ENCODE measurements at places on chromosomes 1 and 21. TPM values are rescaled to one million over a fixed set of nuclear protein-coding genes. Genes with fewer than 3 reads are reported as not detected.

GRCh38 chr1:12180315-12180714, 13.5 kb downstream of the TNFRSF1B start:
- H3K36me3 ChIP-seq = no peaks in the 10 kb centered on the region
- H3K27me3 ChIP-seq = no peaks in the 10 kb centered on the region
- H3K4me3 ChIP-seq = no peak overlapping the region

DNA sequence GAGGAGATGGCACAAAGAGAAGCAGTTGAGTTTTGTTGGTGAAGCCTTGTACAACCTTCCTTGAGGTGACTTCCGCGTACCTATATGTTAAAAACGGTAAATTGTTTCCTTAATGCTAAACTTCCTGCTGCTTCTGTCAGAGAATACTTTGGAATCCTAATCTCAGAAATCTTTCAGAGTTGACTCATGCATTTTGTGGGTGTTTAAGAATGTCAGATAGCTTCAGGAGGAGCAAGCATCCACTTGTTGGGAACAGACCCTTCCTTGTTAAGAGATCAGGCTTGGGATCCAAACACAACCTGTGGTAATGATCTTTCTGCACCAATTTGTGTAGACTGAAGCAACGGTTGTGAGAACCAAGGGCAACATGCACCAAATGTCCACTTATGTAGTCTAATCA, 29.5 kb downstream of the AK4 start:
- DNase-seq = no peak
- no peaks in the 10 kb centered on the region for H3K36me3 ChIP-seq
- H3K4me1 ChIP-seq = no peaks in the 10 kb centered on the region
- H3K4me3 ChIP-seq = no peak overlapping the region

- no peak overlapping the region for H3K4me3 ChIP-seq
- H3K27me3 ChIP-seq = no peaks in the 10 kb centered on the region
- peak overlapping the region; percentile 31 for H3K27ac ChIP-seq
- no peak for DNase-seq
Observed at GRCh38 chr1:94425821-94426484, 7.8 kb downstream of the ABCD3 start.

GRCh38 chr1:39695016-39695415, 3.8 kb upstream of the HPCAL4 start:
- no peak overlapping the region for H3K27ac ChIP-seq
- H3K36me3 ChIP-seq = no peaks in the 10 kb centered on the region
- DNase-seq = no peak
- peaks cover 13% of the 10 kb centered on the region for H3K4me1 ChIP-seq

GRCh38 chr21:35163411-35163810, 114.3 kb upstream of the RUNX1 start:
- H3K27ac ChIP-seq = no peak overlapping the region
- no peaks in the 10 kb centered on the region for H3K4me1 ChIP-seq
- no peaks in the 10 kb centered on the region for H3K27me3 ChIP-seq
- no peak for DNase-seq

DNA sequence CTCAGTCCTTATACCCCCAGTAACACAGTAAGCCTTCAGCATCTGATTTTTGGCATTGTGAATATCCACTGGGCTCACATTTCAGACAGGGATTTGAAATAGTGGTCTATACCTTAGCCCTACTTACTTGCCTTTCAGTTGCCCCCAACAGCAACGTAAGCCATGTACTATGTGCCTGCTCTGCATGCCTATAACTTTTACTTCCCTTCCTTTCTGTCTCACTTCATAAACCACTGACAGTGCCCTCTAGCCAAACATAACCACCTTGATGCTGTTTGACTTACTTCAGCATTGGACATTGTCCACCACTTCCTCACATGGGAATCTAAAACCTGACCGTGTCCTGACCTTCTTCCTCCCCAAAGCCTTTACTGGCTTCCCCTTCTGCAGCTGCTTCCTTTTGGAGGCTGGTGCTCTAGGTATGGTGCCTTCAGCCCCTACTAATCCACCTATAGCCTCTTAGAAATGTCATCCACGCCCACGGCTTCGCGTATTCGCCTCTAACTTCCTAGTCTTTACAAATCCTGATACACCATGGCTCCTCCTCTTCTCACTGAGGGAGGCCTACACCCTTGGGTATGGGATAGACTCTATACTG, 3.6 kb upstream of the ZNF672 start:
- peaks cover 10% of the 10 kb centered on the region for H3K4me1 ChIP-seq
- H3K27me3 ChIP-seq = no peaks in the 10 kb centered on the region
- DNase-seq = no peak

DNA sequence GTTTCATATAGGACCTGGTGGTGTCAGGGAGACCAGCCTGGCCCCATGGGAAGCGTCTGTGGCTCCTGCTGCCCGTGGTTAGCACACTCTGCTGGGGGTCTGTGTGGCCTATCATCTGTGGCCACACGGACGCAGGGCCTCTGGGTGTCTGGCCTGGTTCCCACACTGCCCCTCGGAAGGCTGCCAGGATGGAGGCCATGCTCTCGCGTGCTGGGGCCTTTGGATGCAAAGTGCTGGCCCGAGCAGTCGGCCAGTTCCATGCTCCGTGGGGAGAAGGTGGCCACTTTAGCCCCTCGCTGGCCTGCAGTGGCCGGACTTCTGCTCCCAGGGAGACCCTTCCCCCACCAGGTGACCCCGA, 20.8 kb upstream of the LRRC3 start:
- no peaks in the 10 kb centered on the region for H3K27me3 ChIP-seq
- H3K36me3 ChIP-seq = no peaks in the 10 kb centered on the region
- no peaks in the 10 kb centered on the region for H3K4me1 ChIP-seq
- no peak for DNase-seq
- H3K27ac ChIP-seq = no peak overlapping the region

- H3K4me1 ChIP-seq = no peaks in the 10 kb centered on the region
- no peak overlapping the region for H3K27ac ChIP-seq
- H3K27me3 ChIP-seq = no peaks in the 10 kb centered on the region
- H3K4me3 ChIP-seq = no peak overlapping the region
- DNase-seq = no peak
Observed at GRCh38 chr1:46455951-46456350, 33.7 kb upstream of the DMBX1 start.

DNA sequence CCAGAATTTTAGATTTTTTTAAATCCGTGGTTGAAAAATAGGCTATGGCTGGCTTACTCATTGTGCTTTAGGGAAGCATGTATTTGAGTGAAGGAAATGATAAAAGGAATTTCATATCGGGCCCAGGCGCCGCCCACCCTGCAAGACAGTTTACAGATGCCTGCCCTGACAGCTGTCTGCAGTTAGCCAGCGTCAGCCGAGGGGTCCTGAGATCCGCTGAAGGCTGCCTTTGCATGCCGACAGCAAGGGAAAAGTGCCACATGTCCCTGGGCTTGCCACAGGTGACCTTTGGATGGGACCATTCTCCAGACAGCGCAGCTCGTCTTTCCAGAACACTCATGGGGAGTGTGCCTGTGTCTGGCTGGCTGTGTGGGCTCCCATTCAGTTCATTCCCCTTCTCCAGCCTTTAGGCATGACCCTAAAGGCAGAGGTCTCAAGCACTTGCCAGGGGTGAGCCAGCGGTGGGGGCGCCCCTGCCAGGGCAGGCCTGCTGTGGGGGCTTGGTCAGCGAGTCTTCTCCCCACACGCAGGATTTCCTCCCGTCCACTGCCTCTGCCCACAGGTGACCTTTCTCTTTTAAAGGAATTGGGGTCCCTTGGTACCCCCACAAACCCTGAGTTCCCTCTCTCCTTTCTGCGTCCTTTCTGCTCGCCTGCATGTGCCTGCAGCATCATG, 46.1 kb upstream of the TRAPPC10 start:
- no peaks in the 10 kb centered on the region for H3K4me1 ChIP-seq
- DNase-seq = no peak
- H3K27me3 ChIP-seq = no peaks in the 10 kb centered on the region
- H3K27ac ChIP-seq = no peak overlapping the region

GRCh38 chr1:211088156-211088555, 45.8 kb downstream of the KCNH1 start:
- no peaks in the 10 kb centered on the region for H3K36me3 ChIP-seq
- no peak overlapping the region for H3K27ac ChIP-seq
- no peaks in the 10 kb centered on the region for H3K4me1 ChIP-seq
- no peaks in the 10 kb centered on the region for H3K27me3 ChIP-seq
- no peak overlapping the region for H3K4me3 ChIP-seq
- no peak for DNase-seq

DNA sequence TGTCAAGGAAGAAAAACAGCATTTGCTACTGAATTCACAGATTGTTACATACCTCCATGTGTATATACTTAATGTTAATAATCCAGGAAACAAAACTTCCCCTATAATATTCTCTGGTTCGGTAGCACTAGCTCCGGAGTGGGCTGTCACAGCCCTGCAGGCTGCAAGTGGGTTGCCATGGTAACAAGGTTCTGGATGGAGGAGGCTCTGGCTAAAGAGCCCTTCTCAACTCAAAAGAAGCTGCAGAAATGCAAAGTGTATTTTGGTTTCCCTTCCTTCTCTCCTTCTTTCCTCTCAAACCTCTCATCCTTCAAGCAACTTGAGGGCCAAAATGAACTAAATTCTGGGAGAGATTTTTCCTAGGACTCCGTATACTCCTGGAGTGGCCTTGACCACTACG, 45.2 kb downstream of the ASTN1 start:
- DNase-seq = no peak
- no peak overlapping the region for H3K4me3 ChIP-seq
- no peaks in the 10 kb centered on the region for H3K36me3 ChIP-seq
- no peaks in the 10 kb centered on the region for H3K4me1 ChIP-seq
- no peaks in the 10 kb centered on the region for H3K27me3 ChIP-seq

GRCh38 chr1:1086911-1087341, 12.8 kb upstream of the RNF223 start:
- H3K4me1 ChIP-seq = no peaks in the 10 kb centered on the region
- DNase-seq = no peak
- no peaks in the 10 kb centered on the region for H3K36me3 ChIP-seq
- no peaks in the 10 kb centered on the region for H3K27me3 ChIP-seq

DNA sequence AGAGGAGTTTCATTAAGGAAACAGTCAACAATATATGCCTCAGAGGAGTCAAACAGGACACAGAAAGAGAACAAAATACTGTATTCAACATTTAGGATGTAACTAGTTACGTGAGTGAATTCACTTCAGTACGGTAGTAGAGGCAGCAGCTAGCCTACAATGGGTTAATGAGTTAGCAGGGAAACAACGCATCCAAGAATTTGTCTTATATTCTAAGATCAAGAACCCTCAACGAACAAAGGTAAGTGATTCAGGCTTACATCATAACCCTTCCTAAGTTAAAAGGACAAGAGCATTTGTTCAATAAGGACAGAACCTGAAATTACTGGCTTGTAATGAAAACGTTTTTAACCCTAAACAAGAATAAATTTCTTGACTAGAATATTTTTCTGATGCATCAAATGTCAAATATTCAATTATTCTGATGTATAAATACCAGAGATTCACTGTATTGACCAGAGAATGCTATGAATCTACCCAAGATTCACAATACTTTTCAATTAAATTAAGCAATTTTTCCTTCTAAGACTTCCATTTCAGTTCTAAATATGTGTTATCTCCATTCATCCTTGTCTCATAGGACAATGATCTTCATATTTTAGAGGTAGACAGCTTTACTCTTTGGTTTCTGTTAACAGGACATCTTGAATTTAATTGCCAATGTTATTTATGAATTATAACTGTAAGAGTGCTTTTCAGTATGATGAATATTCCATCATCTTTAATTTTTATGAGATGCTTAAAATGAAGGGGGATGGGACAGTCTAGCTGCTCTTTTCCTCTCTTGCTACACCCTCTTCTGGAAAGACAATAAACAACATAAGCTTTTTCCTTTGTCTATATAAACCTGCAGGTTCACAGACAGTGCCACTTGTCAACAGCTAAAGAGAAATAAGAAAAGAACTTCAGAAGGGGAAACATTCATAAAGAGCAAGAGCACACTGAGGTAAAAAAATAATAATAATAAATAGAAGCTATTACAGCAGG, 209.5 kb downstream of the SMYD3 start:
- H3K27me3 ChIP-seq = no peaks in the 10 kb centered on the region
- peaks cover 20% of the 10 kb centered on the region for H3K4me1 ChIP-seq
- no peaks in the 10 kb centered on the region for H3K36me3 ChIP-seq
- H3K27ac ChIP-seq = no peak overlapping the region
- no peak for DNase-seq

- no peak overlapping the region for H3K27ac ChIP-seq
- no peaks in the 10 kb centered on the region for H3K36me3 ChIP-seq
- no peak for DNase-seq
- no peaks in the 10 kb centered on the region for H3K4me1 ChIP-seq
- H3K27me3 ChIP-seq = no peaks in the 10 kb centered on the region
Observed at GRCh38 chr1:187959062-187959461, 1130.3 kb downstream of the PLA2G4A start.

DNA sequence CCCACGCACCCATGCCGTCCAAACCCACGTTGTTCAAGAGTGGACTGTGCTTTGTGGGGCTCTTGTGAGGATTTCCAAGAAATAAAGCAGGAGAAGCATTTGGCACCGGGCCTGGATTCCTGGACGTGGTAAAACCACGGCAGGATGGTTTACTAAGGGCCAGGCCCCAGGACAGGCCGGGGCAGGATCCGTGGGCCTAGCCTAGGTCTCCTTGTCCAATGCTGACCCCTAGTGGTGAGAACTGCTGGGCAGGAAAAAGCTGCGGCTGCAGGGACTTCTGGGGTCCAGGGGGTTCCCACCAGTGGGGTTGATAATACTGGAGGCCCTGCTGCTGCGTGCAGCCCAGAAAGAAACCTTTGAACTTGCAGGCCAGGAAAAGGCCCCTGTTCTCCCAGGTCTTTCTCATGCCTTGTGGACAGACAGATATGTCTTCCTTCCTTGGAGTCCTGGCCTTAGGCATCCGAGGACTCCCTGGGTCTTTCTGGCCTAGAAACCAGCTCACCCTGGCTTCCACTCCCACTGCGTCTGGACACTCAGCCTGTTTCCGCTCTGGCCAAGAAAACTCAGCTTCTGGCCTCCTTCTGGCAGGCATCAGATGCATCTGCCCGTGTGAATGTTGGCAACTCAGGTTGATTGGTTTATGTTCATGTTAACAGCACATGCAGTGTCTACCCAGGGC, 106.9 kb upstream of the TMEM51 start:
- DNase-seq = peak; percentile 97
- H3K36me3 ChIP-seq = no peaks in the 10 kb centered on the region
- no peak overlapping the region for H3K4me3 ChIP-seq
- H3K27ac ChIP-seq = no peak overlapping the region

- no peak overlapping the region for H3K27ac ChIP-seq
- H3K4me3 ChIP-seq = no peak overlapping the region
- H3K27me3 ChIP-seq = no peaks in the 10 kb centered on the region
- no peak for DNase-seq
- H3K4me1 ChIP-seq = peaks cover 44% of the 10 kb centered on the region
Observed at GRCh38 chr21:37463083-37463801, 96.7 kb downstream of the DYRK1A start.

PRR9 gene
- not detected for total RNA-seq

MCOLN2 gene
- 1.7 TPM for total RNA-seq

COL16A1 gene
- 121 TPM for total RNA-seq

AADACL3 gene
- not detected for total RNA-seq

RAVER2 gene
- 12.6 TPM for total RNA-seq

BMP8B gene
- total RNA-seq = 6.7 TPM

OPTC gene
- not detected for total RNA-seq

CFHR3 gene
- total RNA-seq = 0.27 TPM

ZNF593OS gene
- total RNA-seq = not detected

EPHA8 gene
- total RNA-seq = not detected

APOBEC4 gene
- total RNA-seq = not detected

LCE1F gene
- not detected for total RNA-seq

All from thyroid gland (tissue), 4 donors.